Stimulated activated CD8-positive, alpha-beta memory T cell treated with anti-CD3 and anti-CD28 coated beads, Interleukin-4, amount 100 ng/mL, for 24 hours (primary cell): ENCODE measurements at places on chromosomes 4 and X.

DNA sequence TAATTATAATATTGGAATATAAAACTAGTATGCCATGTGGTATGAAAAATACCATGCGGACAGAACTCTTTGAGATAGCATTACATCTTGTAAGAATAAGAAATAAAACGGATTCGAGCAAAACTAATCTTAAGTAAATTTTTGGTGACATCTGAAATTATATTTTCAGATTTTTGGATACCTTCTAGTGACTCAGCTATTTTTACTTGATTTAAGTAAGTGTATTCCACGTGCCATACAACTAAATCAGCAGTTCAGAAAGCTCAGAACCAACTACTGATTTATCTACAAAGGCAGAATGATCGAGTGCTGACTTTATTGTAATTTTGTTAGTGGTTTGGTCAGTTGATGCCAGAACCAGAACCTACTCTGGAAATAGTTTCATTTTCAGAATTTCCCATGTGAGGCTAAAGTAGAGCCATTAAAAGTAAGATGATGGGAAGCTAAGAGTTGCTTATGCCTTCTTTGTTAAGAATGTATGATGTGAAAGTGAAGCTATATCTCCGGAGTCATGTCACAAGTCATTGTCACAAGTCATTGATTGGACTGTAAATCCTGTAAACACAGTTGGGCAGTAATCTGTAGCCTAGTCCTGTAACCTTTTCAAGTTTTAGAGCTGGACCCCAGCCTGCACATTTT lies 4.0 kb downstream of the ING2 start:
- no peak for DNase-seq

DNA sequence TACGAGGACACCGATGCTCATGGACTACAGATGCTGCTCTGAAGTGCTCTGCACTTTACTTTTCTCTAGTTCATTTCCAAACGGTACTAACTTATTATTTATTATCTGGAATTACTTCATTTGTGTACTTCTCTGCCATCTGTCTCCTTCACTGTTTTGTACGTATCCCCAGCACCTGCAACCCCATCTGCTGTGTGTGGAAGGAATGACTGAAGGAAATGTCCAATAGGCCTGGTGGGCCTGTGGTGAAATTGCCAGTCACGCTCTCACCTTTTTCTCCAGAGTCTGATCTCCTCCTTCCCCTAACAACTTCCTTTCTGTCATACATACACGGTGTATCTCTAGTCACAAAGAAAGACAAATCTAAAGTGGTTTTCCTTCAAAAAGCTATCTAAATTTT lies 12.9 kb downstream of the TMEM154 start:
- no peak for DNase-seq

DNA sequence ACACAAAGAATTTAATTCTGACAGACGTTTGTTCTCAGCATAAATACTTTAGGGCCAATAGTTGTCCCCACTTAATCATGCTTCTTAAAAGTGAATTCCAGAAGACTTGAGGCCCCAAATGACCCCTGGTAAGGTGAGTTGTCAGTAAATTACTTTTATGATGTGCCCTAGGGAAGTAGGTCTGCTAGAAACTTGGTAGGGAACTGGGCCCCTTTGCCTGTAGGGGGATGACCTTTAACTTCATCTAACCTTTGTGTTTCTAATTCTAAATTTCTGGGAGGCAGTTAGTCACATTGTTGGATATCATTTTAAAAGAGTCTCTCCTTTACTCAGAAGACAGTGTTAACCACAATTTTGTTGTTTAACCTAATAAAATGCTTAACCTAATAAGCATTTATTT lies 28.8 kb downstream of the HHIP start:
- DNase-seq: no peak

DNA sequence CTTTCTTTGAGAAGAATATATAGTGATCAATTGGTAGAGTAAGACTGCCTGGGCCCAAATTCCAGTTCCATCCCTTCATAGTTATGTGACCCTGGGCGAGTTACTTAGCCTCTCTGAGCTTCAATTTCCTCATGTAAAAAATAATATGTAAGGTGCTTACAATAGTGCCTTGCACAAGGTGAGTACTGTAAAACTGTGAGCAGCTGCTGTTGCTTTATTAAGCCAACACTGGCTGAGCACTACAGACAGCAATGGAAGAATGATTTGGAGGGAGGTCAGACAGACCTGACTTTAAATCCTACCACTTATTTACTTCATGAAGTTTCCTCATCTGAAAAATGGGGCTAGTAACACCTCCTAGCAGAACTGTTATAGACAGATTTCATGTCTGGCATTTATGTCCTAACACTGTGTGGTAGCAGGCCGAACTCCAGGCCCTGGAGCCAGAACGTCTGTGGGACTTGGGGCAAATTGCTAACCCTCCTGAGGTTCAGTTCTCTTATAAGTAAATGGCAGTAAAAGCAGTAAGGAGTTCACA lies 53.8 kb downstream of the RNF150 start:
- no peak for DNase-seq

DNA sequence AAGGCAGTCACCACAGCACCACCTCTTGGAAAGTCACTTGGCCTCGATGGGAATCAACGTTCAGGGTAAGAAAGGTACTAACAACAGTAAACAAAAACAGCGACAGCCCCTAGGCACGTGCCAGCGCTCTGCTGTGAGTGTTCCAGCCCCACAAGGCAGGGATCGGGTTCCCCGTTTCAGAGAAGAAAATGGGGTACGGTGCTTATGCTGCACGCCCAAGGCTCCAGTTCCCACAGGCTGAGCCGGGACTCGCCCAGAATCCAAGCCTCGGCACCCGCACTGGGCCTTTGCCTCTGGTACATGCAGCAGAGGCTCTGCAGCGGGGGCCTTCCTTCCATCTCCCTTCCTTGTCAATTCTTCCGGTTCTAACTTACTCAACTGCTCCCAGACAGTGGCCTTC lies 37.3 kb downstream of the WDR1 start:
- no peak for DNase-seq

DNA sequence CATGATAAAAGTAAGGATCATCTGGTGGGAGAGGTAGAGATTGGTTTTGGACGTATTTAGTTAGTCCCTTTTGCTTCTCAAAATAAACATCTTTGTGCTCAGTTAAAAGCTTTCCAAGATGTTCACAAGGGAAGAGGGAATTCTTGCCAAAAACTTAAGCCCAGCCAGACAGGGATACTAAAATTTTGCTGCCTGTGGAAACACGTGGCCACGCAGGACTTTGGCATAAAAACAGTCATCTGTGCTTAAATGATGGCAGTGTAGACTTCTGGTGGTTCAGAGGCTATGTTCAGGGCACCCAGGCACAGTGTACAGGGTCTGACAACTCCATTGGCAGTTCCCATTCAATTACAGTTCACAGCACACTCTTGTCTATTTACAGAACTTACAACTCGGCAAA lies 93.2 kb upstream of the JADE1 start:
- no peak for DNase-seq

DNA sequence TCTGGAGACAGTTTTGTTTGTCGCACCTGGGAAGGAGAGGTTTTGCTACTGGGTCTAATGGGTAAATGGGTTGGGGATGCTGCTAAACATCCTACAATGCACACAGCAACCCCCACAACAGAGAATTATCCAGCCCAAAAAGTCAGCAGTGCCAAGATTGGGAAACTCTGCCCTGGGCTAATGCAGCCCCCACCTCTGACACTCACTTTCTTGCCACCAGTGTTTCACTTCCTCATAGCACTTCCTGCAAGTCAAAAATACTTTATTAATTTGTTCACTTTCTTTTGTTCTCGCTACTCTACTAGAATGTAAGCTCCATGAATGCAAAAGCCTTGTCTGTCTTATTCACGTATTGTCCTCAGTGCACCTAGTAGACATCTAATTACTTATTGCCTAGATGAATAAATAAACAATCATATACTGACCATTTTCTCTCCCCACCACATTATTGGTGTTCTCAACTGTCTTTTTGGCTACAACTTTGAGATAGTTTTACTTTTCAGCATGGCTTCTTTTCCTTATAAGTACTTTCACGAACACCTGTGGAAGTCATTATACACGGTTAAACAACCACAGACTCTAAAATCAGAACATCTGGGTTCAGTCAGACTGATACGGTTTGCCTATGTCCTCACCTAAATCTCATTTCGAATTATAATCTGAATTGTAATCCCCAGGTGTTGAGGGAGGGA lies 82.0 kb upstream of the PITX2 start:
- DNase-seq: no peak

GRCh38 chrX:133214301-133214700 lies 3.9 kb downstream of the TFDP3 start:
- no peak for DNase-seq

DNA sequence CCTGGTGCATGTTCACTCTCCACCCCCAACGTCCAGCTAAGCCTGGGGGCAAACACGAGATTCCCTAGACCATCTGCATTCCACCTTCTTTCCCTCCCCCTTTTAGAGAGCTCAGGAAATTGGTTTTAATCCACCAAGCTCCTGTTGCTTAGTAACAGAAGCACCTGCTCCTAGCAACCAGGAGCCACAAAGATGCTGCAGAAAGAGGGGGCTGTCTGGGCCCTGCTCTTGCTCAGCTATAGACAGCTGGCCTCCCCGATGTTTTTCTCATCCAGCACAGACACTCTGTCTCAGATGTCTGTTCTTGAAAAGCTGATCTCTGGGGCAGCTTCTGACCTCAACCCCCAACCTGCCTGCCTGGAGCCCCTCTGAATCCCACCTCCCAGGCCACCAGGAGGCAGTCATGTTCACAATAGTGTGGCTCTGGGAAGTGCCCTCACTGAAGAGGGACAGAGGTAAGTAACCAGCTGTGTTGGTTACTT lies 71.5 kb downstream of the SLC16A2 start:
- DNase-seq: no peak

DNA sequence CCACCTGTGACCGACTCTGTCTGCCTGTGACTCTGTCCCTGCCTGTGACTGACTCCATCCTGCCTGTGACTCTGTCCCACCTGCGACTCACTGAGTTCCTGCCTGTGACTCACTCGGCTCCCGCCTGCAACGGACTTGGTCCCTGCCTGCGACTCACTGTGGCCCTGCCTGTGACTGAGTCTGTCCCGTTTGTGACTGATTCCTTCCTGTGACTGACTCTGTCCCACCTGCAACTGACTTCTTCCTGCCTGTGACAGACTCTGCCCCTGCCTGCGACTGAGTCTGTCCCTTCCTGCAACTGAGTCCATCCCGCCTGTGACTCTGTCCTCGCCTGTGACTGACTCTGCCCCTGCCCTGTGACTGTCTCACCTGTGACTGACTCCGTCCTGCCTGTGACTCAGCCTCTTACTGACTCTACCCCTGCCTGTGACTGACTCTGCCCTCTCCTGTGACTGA lies 9.6 kb upstream of the UVSSA start:
- peak; percentile 32 for DNase-seq

DNA sequence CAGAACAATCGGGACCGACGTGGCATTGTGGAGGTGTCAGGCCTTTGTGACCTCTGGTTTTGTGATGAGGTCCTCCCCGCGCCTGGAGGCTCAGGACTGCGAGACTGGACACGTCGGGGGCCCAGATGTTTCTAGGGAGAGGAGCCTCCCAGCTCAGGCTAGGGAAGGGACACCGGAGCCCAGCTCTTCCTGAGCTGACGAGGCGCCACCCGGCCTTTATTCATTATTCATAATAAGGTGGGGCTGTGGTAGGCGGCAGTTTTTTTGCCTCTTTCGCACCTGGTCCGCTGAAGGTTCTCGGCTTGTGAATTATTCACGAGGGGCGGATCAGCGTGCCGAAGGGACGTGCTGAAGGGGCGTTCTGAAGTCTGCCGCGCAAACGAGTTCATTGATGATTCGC lies 2.3 kb upstream of the UBA1 start:
- DNase-seq: peak; percentile 18

GRCh38 chr4:105116616-105117319 lies 29.9 kb upstream of the TET2 start:
- no peak for DNase-seq

- DNase-seq: no peak
Measured at GRCh38 chr4:155367608-155368007, 9.2 kb downstream of the MAP9 start.

DNA sequence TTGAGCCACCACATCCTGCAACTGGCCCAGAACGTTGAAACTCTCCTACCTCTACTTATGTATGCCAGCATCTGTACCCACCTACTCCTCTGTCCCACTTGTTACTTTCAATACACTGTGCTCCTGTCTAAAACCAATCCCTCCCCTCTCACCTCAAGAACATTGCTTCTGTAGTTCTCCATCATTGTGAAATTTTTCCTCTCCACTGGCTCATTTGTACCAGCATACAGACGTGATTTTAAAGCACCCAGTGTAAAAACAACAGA lies 25.5 kb upstream of the USO1 start:
- no peak for DNase-seq

DNA sequence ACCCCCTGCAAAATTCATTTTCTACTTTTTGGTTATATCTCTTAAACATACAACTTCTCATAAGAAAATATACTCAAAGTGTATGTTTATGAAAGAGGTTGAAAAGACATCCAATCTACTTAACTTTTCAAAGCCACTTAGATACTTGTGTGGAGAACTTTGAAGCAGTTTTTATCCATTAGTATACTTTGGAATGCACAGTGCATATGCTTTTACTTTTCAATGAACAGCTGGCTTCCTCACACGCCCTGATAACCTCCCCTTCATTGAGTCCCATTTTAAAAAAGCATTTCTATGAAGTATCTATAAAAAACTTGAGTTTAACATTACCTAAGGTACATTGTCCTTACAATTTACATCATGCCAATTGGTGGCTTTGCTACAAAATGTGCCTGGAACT lies 73.8 kb downstream of the VEGFC start:
- DNase-seq: no peak
